ENCODE measurements at places on chromosomes 16 and 17.

DNA sequence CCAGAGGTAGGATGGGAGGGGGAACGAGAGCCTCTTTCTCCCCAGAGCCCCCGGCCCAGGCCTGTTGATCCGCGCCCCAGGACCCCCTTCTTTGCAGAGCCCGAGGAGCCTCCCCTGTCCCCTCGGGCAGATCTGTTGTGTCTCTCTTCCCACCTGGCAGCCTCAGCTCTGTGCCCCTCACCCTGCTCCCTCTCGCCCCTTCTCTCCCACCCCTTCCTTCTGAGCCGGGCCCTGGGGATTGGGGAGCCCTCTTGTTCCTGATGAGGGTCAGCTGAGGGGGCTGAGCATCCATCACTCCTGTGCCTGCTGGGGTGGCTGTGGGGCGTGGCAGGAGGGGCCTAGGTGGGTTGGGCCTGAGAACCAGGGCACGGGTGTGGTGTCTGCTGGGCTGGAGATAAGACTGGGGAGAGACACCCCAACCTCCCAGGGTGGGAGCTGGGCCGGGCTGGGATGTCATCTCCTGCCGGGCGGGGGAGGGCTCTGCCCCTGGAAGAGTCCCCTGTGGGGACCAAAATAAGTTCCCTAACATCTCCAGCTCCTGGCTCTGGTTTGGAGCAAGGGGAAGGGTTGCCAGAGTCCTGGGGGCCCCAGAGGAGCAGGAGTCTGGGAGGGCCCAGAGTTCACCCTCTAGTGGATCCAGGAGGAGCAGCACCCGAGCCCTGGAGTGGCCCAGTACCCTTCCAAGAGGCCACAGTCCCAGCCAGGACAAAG is 65.4 kb downstream of the MRC2 start:
- DNase-seq, result peak; percentile 66

- no peak for DNase-seq
Measured at GRCh38 chr16:4696905-4697847, 3.8 kb downstream of the NUDT16L1 start.

GRCh38 chr17:77495575-77495974 is 354.8 kb downstream of the SEC14L1 start:
- no peak for DNase-seq

- DNase-seq, result no peak
Measured at GRCh38 chr16:65679785-65680184, 557.9 kb upstream of the CDH11 start.

- no peak for DNase-seq
Measured at GRCh38 chr17:60163108-60163784, 13.5 kb downstream of the CA4 start.

GRCh38 chr17:77810536-77810935 is 148.0 kb upstream of the TNRC6C start:
- DNase-seq, result peak; percentile 31

DNA sequence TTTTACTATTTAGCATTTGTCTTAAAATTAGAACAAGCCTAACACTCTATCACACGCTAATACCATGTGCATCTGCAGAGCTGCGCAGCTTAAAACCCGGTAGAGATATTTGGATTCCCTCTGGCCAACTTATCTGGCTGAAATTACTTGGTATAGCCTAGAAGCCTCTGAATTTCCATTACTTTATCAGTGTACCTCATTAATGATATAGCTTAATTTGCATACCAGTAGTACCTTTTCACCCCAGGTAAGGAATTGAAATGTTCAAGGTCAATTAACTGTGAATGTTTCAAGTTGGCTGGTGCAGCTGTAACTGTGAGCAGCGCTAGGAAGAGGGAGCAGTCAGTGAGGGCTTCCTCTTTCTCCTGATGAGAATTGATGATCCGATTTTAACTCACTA is 74.2 kb downstream of the CNTNAP4 start:
- DNase-seq, result no peak

- no peak for DNase-seq
Measured at GRCh38 chr17:13539421-13539820, 62.3 kb downstream of the HS3ST3A1 start.

GRCh38 chr16:55225972-55226542 is 97.9 kb upstream of the IRX6 start:
- DNase-seq, result no peak

- no peak for DNase-seq
Measured at GRCh38 chr16:50248845-50249244, 17.5 kb upstream of the ADCY7 start.

All from ELR (cell line).